ENCODE measurements at places on chromosomes 2 and 18. TPM values are rescaled to one million over a fixed set of nuclear protein-coding genes. Genes with fewer than 3 reads are reported as not detected.
A peak's percentile ranks its signal among the peaks of the same experiment; 100 is the strongest.

DNA sequence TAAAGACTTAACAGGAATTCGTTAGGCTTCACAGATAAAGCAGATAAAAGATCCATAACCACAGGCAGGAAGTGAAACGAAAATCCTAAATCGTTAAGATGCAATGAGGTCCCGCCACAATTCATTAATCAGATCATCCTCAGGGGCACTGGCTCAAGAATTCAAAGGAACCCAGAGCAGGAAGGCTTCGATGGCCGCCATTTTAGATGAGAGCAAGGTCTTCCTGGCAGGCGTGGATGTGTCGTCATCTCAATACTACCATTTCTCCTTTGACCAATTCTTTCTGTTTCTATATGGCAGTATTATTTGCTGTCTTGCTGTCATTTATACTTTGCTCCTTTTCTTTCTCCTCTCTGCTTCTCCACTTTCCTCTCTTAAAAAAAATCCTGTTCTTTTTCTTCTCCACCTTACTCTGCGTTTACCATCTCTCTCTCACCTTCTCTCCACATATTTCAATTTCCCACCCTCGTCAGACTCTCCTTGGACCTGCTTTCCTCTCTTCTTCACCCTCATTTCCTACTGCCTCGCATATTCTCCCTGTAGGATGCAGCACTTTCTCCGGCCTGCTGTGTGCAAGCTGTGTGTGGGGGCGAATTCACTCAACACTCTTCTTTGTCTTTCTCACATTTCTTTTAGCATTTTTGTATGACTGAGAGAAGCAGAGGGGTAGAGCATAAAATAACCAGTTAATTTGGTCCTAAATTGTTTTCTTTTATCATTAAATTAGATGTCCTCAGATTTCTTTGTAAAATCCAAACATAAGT lies 35.1 kb upstream of the LHCGR start:
- no peak for DNase-seq

DNA sequence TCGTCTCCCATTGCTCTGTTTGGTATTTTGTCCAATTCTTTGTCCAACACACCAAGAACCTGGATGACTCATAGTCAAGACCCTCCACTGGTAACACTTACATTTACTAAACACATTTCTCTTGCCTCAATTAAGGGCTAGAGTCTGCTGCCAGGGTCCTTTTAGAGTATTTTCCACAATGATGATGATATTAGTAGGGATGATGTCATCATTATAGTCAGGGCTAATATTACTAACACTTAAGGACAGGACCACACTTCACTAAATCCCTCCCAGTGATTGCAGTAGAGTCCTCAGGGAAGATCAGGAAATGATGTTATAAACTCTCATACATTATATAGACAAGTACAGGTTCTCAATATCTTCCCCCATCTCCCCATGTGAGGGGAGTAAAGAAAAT lies 13.6 kb upstream of the SS18 start:
- no peak for DNase-seq

GRCh38 chr2:37037771-37038170 lies 46.4 kb downstream of the HEATR5B start:
- DNase-seq = no peak

DNA sequence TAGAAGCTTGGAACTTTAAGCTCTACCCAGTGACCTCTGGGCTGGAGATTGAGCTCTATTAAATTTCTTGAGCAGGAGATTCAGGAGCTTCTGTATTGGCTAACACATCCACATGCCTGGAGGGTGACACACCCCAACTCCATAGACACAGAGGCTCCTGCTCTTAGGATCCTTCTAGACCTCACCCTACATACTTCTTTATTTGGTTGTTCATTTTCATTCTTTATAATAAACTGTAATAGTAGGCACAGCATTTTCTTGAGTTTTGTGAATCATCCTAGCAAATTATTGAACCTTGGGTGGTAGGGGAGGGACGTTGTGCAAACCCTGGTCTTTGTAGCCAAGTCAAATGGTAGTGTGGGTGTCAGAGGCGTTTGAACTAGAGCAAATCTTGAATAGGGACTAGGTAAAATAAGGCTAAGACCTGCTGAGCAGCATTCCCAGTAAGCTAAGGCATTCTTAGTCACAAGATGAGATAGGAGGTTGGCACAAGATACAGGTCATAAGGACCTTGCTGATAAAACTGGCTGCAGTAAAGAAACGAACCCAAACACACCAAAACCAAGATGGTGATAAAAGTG lies 323.8 kb upstream of the GALNT5 start:
- DNase-seq = no peak

DNA sequence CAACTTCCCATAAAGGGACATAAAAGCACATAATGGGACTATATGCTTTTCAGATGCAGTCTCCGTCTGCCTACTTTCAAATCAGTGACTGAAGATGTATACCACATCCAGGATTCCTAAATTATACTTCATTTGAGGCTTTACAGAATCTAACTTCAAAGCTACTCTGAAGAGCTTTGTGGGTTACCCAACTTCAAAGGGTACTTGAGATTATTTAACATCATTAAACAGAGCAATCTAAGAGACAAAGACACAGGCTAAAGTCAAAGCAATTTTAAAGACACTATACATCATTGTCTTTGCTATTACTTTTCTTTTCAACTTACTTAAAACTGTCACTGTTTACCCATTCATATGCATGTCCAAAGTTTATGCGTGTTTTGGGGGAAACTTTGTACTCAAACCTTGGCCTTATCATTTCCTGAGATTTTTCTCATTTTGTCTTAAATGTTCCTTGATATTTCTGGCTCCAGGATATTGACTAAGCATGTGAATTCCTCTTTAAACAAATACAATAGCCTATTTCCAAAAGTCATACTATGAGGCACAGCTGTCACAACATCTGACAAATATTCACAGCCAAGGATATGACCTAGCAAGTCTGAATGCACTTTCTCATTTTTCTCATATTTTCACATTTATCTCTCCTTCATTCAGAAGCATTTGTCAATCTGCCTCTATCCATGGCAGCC lies 1985.1 kb upstream of the PIK3C3 start:
- DNase-seq = peak; percentile 91

DNA sequence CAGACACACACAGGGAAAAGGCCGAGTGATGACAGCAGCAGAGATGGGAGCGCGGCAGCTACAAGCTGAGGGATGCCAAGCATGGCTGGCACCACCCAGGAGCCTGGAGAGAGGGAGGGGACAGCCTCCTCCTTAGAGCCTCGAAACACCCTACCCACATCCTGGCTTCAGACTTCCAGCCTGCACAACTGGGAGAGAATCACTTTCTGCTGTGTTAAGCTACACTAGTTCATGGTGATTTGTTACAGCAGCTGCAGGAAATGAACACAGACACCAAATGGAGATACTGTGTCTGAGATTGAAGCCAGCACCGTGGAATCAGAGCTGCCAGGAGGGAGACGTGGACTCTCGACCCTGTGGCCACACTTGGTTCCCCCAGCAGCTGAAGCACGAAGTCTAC lies 27.5 kb upstream of the FOSL2 start:
- no peak for DNase-seq

- DNase-seq = no peak
Observed at GRCh38 chr2:196925051-196925767, 1.3 kb downstream of the PGAP1 start.

Gene SERPINB3
- total RNA-seq = not detected

Gene CXCR1
- not detected for total RNA-seq

GRCh38 chr18:77031662-77032061 lies 100.9 kb downstream of the MBP start:
- DNase-seq = no peak

- no peak for DNase-seq
Observed at GRCh38 chr2:120465989-120466703, 120.2 kb downstream of the INHBB start.

DNA sequence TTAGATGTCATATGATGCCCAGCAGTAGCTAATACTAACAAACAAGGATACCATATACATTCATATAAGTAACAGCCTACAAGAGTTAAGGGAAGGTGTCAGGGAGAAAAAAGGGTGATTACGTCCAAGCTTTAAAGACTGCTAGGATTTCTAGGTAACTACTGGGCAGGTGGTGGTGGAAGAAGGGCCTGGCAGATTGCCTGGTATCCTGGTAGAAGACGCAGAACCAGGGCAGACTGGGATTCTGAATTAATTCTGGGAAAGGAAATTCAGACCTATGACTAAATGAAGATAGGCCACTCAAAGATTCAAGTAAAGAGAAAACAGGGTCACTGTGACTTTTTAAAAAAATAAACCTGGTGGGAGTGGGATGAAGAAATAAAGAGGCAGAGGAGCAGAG lies 31.9 kb downstream of the NDUFA10 start:
- DNase-seq = no peak

Gene MEP1B
- total RNA-seq = not detected

Data from glomerular endothelial cell (primary cell).